ENCODE measurements at places on chromosomes 13 and 19.

GRCh38 chr19:35729763-35730162 lies 12.0 kb downstream of the KMT2B start:
- no peak for DNase-seq

DNA sequence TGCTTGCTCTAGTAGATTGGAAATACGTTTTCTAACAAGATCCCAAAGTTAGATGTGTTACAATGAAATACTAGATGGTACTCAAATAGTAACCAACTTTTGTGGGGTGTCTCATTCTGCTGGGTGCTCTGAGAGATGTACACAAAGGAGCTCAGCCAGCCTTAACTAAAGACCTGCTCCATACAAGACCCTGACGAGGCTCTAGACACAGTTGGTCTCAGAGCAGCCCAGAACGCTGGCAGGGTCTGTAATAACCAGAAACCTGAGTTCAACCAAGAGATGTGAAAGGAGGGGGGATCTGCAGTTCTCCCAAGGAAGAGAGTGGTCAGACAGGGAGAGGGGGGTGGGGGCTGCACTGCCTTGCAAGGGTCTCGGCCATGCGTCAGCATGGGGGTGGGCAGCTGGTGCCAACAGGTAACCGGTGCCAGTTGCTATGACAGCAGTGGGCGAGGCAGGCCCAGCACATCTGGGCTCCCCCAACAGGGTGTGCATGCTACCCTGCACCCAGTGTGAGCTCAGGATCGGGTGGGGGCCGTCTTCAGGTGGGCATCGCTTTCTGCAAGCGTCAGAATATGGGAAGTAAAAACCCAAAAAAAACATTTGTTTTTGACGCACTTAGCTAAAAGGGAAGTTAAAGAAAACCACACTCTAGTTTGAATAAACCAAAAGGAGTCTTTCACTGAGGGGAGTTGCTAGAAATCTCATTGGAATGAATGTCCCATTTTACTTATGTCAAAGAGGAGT lies 68.0 kb upstream of the GPR183 start:
- DNase-seq: no peak

- no peak for DNase-seq
Observed at GRCh38 chr19:3945838-3946237, 13.0 kb downstream of the NMRK2 start.

DNA sequence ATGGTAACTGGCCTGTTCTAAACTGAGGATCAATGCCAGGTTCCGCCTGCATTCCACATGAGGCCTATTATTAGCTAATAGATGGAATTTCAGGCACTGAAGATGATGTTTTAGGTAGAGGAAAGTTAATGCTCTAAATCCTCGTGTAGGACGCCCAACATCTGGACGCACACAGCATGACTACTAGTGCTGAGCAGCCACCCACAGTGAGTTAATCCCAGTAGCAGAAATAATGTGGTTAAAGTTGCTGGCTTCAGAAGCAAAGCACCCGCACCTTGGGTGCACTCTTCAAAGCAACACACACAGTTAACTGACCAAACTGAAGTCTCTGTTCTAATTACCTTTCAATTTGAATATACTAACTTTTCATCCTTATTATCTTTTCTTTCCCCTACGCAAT lies 150.6 kb downstream of the DIAPH3 start:
- DNase-seq: no peak

GRCh38 chr19:41323430-41324125 lies 13.6 kb downstream of the CCDC97 start:
- peak; percentile 72 for DNase-seq

Data from left colon (tissue), 2 donors.